ENCODE measurements at places on chromosomes 6 and 20.

DNA sequence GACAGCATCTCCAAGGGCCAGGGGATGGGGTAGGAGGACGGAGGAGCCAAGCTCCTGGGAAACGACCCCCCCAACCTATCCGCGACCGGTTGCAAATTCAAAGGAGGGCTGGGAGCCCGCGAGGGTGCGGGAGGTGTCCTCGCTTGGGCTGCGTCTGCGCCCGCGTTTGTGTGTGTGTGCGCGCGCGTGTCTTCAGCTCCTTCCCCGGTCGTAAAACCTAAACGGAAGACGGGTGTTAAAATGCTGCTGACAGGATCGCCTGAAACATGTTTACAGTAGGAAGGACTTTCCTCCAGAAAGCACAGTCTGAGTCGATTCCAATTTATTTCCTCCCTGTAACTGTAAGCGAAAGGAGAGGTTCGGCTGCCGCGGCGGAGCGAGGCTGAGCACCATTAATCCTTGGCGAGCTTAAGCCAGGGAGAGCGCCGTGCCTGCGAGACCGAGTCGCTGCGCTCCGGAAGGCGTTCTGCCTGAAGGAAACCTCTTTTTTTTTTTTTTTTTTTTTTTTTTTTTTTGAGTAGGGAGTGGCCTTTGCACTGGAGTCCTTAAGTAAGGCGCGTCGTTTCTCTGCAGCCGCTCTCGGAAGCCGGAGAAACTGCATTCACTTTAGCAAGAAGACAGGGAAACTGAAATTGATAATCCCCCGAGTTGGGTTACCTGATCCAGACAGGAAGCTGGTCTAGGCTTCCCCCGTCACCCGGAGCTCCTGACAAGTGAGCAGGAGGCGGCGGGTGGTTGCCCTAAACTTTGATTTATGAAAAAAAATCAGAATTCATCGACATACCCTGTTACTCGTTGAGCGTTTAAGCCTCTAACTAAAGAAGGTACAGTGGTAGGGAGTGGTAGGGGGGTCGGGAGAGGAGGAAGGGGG lies 4.8 kb upstream of the SOX4 start:
- DNase-seq, result peak; percentile 53

DNA sequence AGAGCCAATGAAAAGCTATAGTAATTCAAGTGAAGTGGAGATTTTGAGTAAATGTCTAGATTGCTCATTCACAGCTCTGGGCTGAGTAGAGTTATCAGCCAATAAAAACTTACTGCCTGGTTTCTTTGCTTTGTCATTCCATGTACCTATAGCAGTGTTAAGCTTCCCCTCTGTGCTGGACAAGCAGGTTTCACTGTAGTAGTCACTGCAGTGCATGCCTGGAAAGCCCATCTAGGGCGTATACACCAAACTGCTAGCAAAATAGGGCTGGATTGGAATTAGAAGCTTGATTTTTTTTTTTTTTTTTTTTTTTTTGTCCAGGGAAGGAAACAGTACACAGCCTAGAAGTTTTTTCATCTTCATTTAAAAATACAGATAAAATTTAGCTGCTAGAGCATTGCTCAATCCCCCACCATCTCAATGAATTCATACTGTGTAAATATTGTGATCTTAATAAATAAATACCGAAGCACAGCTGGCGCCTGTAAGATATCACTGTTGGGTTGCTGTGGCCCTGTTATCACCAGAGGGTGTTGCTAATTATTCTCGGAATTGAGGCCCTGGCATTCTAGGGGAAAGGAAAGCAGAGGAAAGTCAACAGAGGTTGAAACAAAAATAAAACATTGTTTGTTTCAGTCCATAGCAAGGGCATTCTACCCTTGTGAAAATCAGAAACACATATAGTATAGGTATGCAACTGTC lies 968.5 kb upstream of the GJE1 start:
- DNase-seq, result no peak

DNA sequence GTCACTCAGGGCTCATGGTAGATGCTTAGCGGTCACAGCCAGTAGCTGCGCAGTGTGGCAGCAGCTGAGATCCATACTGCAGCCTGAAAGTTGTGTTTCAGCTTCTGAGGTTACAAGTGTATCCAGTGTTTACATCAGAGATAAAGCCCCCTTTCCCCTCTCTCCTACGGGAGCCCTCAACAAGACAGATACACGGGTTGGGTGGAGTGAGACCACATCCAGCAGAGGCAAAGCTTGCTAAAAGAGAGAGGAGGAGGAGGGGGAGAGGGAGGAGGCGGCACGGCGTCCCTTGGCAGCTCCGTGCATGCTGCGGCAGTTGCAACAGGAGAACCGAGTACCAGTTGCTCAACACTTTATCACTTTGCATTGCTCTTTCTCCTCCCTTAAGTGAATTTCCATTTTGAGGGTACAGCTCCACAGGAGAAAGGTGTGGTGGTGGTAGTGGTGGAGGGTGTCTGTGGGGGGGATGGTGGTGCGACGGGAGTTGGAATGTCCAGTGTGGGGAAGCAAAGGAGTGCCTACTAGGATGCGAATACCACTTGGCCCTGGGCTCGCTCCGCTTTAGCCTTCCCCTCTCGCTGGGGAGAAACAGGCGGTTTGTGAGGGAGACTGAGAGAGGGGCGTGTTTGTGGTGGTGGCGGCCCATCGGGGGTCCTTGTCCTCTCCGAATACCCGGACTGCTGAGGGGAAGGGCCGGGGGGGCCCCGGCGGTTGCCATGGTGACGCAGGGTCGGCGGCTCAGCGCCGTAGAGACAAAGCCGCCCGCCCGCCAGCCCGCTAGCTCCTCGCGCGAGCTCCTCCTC lies 405 bp upstream of the RNF182 start:
- DNase-seq, result peak; percentile 7

DNA sequence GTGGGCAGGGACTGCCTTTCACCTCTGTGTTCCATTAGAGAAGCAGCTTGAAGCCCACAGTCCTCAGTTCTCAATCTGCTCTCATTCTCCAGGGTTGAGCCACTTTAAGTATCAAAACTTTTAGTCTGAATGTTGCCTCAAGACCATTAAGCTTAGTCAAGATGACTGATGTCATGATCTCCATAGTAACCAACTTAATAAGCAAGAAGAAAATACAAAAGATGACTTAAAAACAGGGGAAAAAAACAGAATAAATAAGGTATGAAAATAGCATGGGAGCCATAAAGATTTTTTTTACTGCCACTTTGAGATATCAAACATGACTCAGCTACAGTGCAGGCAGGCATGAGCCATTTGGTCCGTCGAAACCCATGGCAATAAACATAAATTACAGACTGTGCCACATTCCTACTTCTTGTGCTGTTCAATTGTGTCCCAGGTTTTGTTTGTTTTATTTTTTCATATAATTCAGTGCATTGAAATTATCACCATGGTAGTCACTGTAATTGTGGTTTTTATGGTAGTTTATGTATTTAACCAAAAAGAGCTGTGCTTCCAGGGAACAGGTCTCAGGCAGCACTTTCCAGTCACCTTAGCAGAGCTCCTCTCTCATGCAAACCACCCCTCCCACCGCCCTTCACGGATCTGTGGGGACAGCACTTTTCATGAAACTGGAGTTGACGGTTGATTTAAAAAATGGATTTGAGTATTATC lies 156.5 kb upstream of the INSM1 start:
- no peak for DNase-seq

GRCh38 chr20:51275826-51276225 lies 252.9 kb upstream of the KCNG1 start:
- DNase-seq, result peak; percentile 26

DNA sequence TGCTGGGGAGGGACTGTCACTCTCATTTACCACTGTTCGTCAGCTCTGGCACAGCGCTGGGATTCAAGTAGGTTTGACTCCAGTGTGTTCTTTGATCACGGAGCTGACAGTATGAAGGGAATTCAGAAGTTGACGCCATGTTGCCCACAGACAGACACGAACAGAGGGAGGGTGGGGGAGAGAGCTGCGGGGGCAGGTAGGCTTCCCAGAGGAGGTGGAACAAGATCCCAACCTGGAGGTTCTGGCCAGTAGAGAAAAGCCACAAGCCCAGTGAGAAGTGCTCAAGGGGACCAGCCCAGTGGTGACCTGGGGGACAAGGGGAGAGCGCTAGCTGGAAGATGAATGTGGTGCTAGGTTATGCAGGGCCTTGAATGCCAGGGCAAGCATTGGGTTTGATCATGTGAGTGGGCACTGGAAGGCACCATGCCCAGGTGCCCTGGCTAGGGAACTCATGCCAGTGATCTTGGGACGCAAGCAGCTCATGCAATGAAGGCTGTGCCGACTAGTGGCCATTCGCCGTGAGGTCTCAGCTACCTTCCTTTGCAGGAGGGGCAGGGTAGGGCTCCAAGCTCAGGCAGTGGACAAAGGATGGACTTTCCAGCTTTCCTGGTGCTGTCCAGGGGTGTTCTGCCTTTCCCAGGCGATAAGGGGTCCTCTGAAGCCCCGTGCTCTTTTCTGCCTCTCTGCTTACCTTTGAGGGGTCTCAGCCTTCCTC lies 50.4 kb upstream of the APCDD1L start:
- no peak for DNase-seq

DNA sequence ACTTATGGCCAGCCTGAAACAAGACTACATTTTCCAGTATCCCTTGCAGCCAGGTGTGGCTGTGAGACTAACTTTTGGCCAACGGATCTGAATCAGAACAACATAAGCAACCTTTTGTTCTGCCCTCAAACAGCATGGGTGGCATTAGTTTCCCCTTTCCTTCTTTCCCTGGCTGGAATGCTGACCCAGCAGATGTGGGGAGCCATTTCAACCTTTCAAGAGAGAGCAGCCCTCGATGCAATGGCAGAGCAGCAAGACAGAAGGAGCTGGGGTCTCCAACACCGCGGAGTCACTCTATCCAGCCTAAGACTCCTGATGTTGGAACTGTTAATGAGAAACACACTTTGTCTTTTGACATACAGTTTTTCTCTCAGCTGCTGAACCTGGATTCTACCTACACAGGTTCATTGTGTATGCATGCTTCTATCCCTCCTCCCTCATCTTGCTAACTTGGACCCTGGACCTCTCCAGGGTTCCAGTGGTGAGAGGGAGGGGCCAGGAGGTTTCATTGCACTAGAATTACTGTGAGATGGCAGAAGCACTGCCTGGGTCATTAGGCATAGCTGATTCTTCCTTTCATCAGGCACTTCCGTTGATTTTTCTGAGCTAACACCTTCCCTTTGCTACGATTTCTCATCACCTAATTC lies 28.8 kb upstream of the DDR1 start:
- DNase-seq, result no peak

- no peak for DNase-seq
Observed at GRCh38 chr20:38226553-38226952, 34.0 kb downstream of the KIAA1755 start.

DNA sequence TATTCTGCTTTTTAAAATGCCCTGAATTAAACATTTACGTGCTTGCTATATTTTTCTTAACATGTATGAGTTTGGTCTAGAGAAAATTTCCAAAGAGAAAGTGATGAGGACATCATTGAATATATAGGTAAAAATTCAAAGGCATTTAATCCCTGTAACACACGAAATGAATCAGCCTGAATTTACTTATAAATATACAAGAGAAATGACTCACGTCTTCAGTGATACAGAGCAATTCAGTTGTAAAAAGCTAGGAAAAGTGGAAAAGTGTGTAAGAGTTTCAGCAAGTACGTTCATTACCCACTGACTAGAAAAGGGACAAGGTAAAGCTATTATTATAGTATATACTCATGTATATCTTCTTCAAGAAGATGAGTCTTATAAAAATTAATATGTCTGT lies 124.8 kb downstream of the HIVEP1 start:
- no peak for DNase-seq

DNA sequence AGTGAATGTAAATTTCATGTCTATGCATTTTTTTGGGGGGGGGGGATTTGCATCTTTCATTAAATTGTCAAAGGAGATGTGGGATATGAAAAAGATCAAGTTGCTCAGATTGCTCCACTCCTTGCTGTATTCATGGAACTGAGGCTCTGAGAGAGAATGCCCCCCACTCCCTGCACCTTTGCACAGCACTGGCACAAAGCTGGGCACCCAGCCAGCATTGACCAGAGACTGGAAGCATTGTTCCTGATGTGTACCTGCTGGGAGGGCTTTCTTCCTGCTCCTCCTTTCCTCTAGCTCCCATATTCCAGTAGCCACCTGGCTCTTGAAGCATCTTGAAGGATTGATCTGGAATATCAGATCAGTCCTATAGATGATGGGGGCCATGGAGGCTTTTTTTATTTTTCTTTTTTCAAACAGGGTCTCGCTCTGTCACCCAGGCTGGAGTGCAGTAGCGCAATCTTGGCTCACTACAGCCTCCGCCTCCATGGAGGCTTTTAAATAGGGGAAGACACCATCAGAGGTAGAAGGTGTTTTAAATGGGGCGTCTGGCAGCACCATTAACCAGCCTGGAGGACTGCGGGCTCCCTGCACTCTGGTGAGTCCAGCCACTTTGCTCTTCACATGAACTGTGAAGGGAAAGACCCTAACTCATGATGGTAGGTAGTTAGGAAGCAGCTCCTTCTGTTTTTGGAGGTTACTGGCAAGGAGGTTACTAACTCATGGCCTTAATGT lies 10.9 kb downstream of the DUSP15 start:
- no peak for DNase-seq

DNA sequence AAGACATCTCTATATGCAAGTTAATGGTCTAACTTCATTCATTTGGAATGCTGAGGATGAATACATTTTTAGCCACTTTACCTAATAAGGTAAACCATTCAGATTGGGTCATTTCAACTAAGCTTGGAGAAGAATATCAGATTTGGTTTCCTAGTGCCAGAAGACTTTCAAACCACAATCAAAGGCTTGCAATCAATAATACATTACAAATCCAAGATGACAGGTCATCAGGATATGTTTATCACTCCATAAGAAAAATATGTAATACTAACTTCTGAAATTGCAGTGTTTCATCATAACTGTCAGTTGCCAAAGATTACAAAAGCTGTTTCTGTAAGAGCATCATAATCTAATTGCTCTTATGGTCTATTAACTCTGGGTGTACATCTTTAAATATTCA lies 654.0 kb downstream of the COL12A1 start:
- DNase-seq, result no peak

DNA sequence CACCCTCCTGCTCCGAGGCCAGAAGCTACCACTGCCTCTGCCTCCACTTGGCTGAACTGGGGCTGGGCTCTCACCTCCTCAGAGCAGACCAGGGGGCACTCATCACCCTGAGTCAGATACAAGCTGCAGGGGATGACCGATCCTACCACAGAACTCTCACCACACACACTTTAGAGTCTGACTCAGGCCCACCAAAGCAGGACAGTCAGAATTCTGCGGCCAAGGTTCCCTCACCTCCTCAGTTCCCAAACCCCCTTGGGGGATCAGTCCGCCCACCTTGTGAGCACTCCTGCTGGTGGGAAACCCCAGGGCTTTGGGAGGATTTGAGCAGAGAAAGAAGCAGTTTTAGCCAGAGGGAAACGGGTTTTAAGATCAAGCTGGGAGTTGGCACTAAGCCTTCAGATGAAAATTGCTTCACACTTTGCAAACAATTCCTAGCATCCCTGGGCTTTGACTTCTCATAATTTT lies 587.8 kb upstream of the JAG1 start:
- DNase-seq, result no peak

GRCh38 chr20:13784271-13784892 lies 337 bp downstream of the ESF1 start:
- DNase-seq, result no peak

GRCh38 chr6:21615504-21615903 lies 22.0 kb downstream of the SOX4 start:
- DNase-seq, result peak; percentile 75

Data from suppressor macrophage treated with lipopolysaccharide for 4 hours (primary cell).